Activated naive CD4-positive, alpha-beta T cell treated with anti-CD3 and anti-CD28 coated beads for 36 hours (primary cell): ENCODE measurements at places on chromosomes 16 and 17.
A peak's percentile ranks its signal among the peaks of the same experiment; 100 is the strongest.

DNA sequence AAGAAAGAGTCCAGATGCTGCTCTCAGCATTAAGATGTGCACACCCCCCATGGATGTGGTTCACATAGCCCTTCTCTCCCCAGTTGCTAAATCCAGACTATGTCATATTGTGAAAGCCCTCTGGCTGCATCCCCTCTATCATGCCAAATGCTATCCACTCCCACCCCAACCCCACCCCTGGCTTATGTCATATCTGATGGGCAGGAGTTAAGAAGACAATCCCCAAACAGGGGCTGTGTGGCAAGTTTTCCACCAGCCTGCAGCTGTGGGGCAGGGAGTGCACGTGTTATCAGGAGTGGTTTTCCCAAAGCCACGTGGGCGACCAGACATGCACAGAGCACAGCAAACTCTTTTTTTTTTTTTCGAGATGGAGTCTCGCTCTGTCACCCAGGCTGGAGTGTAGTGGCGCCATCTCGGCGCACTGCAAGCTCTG, 10.0 kb downstream of the FAM117A start:
- no peak for DNase-seq

GRCh38 chr17:9284884-9285283, 263.6 kb downstream of the NTN1 start:
- DNase-seq: no peak

DNA sequence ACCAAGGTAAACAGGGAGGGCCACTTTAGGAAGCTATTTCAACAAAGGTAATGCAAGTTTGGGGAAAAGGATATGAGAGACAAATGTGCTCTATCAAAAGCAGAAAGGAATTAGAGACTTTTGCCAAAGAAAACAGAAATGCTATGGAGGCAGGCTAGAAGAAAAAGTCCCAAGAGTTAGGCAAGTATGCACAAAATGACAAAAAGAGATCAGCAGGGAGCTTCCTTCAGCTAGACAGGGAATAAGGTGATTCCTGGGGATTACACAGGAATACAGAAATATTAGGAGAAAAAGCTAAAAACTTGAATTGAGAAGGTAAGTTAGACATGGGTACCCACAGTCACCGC, 2.4 kb downstream of the FXR2 start:
- no peak for DNase-seq

DNA sequence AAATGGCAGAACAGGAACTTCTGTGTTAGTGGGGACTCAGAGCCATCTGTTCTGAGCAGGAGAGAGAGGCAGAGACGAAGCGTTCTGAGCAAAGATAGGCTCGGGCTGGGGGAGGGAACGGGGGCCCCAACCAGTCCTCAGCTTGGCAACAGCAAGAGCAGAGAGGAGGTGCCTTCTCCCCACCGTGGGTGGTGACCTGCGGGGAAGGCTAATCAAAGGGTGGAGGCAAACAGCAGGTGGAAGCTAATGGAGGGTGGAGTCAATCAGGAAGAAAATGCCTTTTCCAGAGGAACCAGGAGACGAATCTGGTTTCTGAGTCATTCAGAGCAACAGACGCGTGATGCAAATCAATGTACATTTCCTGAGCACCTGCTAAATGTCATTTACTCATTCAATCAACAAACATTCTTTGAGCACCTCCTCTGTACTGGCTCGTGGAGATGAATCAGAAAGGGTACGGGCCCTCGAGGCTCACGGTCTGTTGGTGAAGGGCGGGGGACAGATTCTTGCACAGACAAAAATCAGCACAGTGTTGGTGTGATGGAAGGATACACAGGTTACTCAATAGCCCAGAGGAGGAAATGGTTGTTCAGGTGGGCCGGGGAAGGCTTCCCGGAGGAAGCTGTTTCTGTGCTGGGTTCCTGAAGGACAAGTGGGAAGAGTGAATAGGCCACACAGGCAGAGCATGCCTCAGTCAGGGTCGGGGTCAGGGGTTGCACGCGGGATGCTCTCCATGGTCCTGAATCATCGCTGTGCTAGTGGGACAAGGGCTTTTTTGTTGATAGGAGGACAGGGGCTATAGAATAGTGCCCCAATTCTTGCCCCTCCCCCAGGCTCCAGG, 5.7 kb upstream of the SPNS2 start:
- DNase-seq: peak; percentile 59

- no peak for DNase-seq
Observed at GRCh38 chr17:48819466-48819865, 2.4 kb upstream of the TTLL6 start.
